ENCODE measurements at places on chromosomes 3 and 15.

DNA sequence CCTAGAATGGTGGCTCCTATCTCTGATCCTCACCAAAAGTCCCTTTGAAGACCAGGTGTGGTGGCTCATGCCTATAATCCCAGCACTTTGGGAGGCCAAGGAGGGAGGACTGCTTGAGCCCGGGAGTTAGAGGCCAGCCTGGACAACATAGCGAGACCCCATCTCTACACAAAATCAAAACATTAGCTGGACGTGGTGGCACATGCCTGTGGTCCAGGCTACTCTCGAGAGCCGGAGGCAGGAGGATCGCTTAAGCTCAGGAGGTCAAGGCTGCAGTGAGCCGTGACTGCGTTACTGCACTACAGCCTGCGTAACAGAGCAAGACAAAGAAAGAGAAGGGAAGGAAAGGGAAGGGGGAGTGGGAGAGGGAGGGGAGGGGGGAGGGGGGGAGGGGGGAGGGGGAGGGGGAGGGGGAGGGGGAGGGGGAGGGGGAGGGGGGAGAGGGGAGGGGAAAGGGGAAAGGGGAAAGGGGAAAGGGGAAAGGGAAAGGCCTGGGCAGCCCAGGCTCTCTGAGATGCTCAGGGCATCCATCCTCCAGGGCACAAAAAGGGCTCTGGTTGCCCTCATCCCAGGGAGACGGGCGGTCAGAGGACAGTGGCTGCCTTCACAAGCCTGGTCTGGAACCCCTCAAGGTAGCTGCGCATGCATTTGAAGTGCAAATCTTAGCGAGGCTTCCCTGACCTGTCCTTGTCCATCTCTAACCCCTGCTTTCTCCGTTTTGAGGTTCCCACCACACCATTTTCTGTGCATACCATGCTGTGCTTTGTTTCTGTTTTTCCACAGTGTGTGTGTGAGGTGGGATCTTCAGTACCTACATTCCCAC is 76.1 kb downstream of the LDHAL6B start:
- no peak for DNase-seq

DNA sequence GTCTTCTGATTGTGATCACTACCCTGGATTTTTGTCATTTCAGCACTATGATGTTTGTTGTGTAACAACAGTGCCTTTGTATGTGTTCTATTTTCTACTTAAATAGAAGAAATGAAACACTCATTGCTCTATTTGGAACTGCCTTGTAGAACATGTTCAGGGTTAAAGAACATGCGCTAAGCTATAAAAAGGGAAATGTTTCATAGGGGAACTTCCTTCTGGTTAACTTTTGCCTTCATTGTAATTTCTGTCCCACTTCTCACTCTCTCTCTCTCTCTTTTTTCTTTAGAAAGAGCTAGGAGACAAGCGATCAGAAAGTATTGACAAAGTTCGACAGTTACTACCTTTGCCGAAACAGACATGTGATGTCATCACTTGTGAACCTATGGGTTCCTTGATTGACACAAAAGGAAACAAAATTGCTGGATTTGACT is at the start of gene P2RY12:
Gene P2RY12, minus strand, starts transcription at position 13 of the 434 bp plus-strand sequence. CDS start 45,908 bp downstream, outside the sequence.
- no peak for DNase-seq

GRCh38 chr3:46845397-46845859 is 17.8 kb downstream of the MYL3 start:
- DNase-seq, result no peak

DNA sequence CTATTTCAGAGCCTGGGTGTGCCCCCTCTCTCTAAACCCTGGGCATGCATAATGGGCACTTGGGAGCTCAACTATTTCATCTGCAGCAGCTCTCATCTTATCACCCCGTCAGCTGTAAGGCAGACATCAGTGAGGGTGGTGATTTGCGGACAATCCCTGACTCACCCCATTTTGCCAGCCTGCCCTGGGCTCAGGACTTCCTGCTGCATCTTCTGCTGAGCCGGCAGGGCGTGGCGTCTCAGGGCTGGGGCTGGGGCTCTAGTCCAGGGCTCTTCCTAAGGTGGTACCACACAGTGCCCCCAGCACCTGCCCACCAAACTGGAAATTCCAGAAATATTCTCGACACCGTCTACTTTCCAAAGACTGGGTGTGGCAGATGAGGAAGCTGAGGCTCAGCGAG is 925 bp upstream of the PSTPIP1 start:
- DNase-seq, result no peak

DNA sequence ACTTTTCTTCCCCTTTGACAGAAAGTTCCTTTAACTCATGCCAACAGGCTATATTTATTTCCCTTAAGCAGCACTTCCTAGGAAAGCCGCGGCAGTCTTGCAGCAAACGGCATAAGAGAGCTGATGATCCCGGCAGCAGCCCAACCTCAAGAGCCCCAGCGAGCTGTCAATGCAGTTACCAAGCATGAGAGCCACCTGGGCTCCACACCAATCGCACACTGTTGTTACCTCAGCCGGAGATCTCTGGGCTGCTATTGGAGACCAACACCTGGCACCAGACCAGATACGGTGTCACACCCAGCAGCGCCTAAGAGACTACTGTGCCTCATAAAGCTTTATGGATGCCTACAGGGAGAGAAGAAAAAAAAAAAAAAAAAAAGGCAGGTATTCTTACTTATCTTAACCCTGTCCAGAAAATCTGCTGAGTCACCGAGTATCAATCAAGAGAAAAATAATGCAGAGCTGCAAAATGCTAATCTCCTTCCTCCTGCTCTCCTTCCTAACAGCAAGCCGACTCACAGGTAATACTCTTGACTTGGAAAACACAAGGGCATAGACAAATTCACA is 11.7 kb downstream of the ABCC5 start:
- no peak for DNase-seq

GRCh38 chr3:11661052-11661656 is 17.4 kb upstream of the VGLL4 start:
- no peak for DNase-seq

GRCh38 chr3:160831401-160831800 is 75.4 kb downstream of the PPM1L start:
- no peak for DNase-seq
